ENCODE measurements at places on chromosomes 4 and X.

DNA sequence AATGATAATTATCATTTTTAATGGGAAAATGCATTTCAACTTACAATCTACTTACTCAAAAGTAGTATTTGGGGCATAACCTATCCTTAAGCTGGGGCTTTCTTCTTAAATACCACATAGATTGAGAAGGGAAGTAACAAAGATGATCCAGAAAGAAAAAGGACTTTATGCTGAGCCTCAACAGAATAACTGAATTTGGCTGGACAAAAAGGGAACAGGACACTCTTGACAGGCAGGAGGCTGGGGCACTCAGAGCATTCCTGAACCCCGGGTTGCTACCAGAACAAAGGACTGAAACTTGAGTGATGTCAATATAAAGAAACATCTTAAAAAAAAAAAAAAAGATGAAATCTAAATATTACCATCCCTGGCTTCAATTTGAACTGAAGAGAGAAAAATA is 23.9 kb downstream of the RELL1 start:
- no peak for DNase-seq

- no peak for DNase-seq
Measured at GRCh38 chr4:56250776-56251175, 136.5 kb downstream of the AASDH start.

GRCh38 chr4:7872264-7872771 is 67.3 kb downstream of the AFAP1 start:
- peak; percentile 96 for DNase-seq

DNA sequence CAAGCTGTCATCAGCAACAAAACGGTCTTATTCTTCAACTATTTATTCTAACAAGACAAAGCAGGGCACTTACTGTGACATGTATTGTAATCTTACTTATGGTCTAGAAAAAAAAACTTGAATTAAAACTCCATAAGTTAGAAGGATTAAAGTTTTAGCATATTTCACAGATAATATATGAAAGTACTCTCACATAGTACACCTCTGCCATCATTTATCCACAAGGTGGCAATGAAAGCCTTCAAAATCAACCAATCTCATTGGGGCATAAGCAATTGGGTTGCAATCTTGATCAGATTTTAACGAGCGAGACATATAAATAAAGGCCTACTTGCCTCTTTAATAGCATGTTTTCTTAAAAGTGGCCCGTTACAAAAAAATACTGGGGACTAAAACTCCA is 1382.9 kb downstream of the FAM133A start:
- DNase-seq, result peak; percentile 51

- DNase-seq, result no peak
Measured at GRCh38 chr4:1728061-1728980, 7.0 kb downstream of the TACC3 start.

- no peak for DNase-seq
Measured at GRCh38 chr4:37609626-37610025, 76.5 kb downstream of the RELL1 start.

- no peak for DNase-seq
Measured at GRCh38 chr4:63620271-63620670, 789.0 kb downstream of the TECRL start.

- peak; percentile 37 for DNase-seq
Measured at GRCh38 chr4:109414938-109415337, 18.7 kb upstream of the SEC24B start.

DNA sequence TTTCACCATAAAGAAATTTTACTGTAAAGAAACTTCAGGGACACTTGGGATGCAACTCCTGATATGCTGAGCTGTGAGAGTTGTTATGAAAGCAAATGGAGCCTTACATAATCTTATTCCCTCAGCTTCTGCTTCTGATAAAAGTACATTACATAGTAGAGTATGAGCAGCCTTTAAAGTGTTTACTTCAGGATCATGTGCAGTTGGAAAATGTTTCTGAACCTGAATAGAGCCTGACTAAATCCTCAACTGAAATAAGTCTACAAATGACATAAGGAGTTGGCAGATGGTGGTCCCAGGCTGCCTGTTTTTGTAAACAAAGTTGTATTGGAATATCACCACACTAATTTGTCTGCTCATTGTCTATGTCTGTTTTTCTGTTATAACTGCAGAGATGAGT is 19.3 kb downstream of the RASSF6 start:
- DNase-seq, result peak; percentile 51

DNA sequence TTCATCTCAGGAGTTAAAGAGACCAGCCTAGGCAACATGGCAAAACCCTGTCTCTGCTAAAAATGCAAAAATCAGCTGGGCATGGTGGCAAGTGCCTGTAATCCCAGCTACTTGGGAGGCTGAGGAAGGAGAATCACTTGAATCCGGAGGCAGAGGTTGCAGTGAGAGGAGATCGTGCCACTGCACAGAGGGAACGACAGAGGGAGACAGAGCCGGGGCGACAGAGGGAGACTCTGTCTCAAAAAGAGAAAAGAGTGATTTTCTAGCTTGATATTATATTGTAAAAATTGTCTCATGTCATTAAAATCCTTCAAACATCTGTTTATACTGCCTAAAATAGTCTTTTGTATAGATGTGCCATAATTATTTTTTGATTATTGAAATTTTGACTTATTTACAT is 225.4 kb upstream of the AGA start:
- DNase-seq, result no peak

GRCh38 chr4:53818104-53818503 is 226.8 kb upstream of the LNX1 start:
- peak; percentile 68 for DNase-seq

- DNase-seq, result no peak
Measured at GRCh38 chr4:159677521-159677920, 574.6 kb downstream of the RAPGEF2 start.

GRCh38 chr4:41454423-41454822 is 83.5 kb upstream of the LIMCH1 start:
- peak; percentile 9 for DNase-seq

DNA sequence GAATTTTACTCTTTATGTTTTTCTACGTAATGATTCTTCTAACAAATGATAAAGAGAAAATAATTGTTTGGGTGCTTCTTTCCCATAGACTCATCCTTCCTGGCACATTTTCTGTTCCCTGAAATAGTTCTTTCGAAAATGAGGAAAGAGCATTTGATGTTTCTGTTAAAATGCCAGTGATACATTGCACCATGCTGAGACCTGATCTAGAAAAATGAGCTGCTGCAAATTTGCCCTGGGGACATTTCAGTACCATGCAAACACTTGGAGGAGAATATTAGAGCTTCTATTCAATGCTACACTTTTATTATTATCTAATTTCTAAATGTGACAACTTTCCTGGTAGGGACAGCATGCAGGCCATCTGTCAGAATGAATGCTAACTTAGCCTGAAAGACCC is 83.3 kb downstream of the C4orf33 start:
- no peak for DNase-seq

- DNase-seq, result no peak
Measured at GRCh38 chr4:110075891-110076290, 122.5 kb downstream of the ELOVL6 start.

DNA sequence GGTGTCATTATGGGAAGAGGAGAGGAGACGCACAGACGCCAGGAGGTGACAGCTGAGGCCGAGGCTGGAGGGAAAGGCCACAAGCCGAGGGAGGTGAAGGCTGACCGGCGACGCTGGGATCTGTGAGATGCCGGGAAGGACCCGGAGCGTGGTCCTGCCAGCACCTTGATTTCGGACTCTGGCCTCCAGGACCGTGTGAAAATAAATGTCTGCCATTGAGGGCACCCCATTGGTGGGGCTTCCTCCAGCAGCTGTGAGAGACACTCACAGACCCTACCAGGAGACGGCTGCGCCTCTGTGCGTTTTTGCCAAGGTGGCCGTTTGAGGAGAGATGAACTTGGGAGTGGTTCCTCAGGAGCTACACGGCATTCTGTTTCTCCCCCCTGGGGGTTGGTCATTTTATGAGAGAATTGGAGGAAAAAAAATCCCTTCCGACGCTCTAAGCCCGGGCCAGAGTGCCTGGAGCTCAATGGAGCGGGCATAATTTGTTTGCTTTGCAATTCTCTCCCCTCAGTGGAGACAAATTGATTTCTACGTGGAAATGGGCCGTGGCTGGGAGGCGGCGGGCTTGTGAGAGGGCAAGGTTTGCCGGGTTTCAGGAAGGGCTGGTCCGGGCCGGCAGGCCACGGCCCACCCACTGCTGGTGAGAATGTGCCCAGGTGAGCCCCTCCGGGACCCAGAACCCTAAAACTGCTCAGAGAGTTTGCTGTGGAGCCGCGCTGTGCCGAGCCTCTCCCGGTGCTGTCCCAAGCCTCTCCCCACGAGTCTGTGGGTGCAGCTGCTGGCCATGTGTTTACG is 53.9 kb downstream of the CPZ start:
- DNase-seq, result no peak

GRCh38 chrX:9204560-9204959 is 170.6 kb upstream of the FAM9B start:
- no peak for DNase-seq

DNA sequence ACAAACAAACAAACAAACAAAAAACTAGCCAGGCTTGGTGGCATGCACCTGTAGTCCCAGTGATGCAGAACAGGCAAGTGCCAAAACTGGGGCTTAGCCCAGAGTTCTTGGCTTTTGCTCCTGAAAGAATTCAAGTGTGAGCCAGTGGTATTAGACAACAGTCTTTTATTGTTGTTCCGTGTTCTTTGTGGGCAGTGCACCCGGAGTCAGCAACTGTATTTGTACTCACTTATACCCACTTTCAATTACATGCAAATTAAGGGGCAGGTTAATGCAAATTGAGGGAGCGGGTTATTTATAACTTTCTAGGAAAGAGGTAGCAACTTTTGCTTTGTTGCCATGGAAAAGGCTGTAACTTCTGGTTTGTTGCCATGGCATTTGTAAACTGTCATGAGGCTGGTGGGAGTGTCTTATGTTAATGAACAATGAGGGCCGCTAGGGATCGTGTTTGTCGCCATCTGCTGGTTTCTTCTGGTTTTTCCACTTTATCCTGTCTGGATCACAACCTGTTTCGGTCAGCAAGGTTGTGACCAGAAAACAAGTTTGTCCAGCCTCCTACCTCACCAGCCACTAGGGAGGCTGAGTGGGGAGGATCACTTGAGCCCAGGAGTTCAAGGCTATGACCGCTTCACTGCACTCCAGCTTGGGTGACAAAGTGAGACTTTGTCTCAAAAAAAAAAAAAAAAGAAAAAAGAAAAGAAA is 88.8 kb upstream of the ESX1 start:
- peak; percentile 68 for DNase-seq

- no peak for DNase-seq
Measured at GRCh38 chr4:3718462-3718861, 47.7 kb upstream of the ADRA2C start.

DNA sequence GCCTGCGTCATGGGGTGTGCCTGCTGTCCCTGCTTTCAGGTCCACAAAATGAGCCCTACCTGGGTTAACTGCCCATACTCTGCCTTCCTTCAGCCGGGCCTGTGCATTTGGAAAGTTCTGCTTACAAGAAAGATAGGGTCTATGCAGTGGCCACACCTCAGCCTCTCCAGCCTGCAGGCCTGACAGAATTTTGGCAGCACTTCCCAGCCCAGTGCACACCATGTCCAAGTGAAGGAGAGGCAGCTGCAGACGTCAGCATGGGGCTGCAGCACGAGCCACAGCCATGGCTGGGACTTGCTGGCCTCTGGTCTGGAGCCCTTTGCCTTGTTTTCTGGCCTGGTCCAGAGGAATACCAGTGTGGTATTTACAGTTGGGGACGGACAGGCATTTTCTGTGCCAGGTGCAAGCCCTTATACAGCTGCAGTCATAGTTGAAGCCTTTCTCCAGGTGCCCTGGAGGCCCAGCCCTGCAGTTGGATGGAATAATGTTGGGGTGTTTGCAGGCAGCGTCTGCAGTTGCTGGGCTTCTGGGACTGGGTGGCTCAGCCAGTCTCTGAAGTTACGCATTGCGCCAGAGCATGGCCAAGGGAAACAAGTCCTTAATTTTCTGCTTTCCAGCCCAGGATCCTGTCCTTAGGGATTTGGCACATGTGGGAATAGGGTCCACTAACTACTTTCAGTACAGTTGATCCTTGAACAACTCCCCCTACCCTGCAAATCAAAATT is 26.2 kb downstream of the JADE1 start:
- DNase-seq, result peak; percentile 78

DNA sequence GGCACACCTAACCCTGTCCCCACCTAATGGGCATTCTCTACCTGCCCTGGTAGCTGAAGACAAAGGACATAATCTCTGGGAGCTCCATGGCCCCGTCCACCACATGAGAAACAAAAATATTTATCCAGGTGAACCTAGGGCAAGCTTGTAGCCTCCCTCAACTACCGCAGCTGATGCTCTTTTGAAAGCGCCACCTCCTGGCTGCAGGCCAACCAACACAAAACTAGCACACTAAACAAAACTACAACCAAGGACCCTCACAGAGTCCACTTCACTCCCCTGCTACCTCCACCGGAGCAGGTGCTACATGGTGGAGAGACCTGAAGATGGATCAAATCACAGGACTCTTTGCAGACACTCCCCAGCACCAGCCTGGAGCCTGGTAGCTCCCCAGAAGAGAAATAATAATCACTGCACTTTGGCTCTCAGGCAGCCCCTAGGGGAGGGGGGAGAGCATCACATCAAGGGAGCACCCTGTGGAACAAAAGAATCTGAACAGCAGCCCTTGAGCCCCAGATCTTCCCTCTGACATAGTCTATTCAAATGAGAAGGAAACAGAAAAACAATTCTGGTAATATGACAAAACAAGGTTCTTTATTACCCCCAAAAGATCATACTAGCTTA is 111.3 kb upstream of the ATP8A1 start:
- no peak for DNase-seq
